Activated naive CD4-positive, alpha-beta T cell treated with anti-CD3 and anti-CD28 coated beads for 36 hours (primary cell): ENCODE measurements at places on chromosomes 1 and 21. TPM values are rescaled to one million over a fixed set of nuclear protein-coding genes. Genes with fewer than 3 reads are reported as not detected.
A peak's percentile ranks its signal among the peaks of the same experiment; 100 is the strongest.

Gene OR10Z1
- not detected for total RNA-seq

Gene C8B
- not detected for total RNA-seq

Gene FHAD1
- 0.45 TPM for total RNA-seq

Gene TMEM82
- not detected for total RNA-seq

Gene PADI2
- total RNA-seq: not detected

Gene SPRR2E
- not detected for total RNA-seq

- H3K4me1 ChIP-seq: peaks cover 24% of the 10 kb centered on the region
- H3K36me3 ChIP-seq: peaks cover 21% of the 10 kb centered on the region
- H3K27ac ChIP-seq: no peak overlapping the region
- DNase-seq: peak; percentile 68
- H3K4me3 ChIP-seq: no peak overlapping the region
Observed at GRCh38 chr1:150233359-150234308, 2.3 kb downstream of the ANP32E start.

- no peak overlapping the region for H3K27ac ChIP-seq
- no peak for DNase-seq
- H3K4me1 ChIP-seq: peaks cover 54% of the 10 kb centered on the region
- no peaks in the 10 kb centered on the region for H3K27me3 ChIP-seq
- peaks cover 28% of the 10 kb centered on the region for H3K36me3 ChIP-seq
Observed at GRCh38 chr1:230210326-230210980, 143.4 kb downstream of the GALNT2 start.

DNA sequence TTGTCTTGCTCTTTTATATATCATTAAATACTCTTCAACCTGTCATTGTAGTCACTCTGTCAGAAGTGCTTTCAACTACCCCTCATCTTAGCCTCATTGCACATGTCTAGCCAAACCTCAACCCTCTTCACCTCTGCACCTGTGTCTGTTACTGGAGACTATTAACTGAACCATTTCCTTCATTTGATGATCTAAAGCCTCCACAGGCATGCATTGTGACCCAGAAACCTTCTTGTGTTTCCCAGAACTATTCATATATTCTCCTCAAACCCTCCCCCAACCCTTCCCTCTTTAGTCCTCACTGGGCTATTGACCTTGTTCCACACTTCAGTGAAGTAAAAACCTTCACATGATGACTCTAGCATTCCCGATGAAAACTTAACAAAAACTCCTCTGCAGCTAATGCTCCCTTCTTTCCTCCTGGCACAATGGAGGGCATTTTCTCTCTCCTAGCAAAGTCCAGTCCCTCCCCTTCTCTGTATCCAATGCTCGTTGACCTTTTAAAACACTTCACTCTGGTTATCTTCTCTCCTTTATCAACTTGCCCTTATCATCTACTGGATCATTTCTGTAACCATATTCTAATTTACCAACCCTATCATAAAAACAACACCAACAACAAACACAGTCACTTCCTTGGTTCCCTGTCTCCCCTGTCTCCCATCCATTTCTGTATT, 86.1 kb downstream of the BACH1 start:
- no peak overlapping the region for H3K27ac ChIP-seq
- H3K4me1 ChIP-seq: no peaks in the 10 kb centered on the region
- H3K4me3 ChIP-seq: no peak overlapping the region
- no peak for DNase-seq

- no peak overlapping the region for H3K27ac ChIP-seq
- DNase-seq: no peak
- no peaks in the 10 kb centered on the region for H3K4me1 ChIP-seq
- H3K27me3 ChIP-seq: no peaks in the 10 kb centered on the region
- H3K4me3 ChIP-seq: no peak overlapping the region
Observed at GRCh38 chr1:201585093-201585483, 46.2 kb downstream of the NAV1 start.

DNA sequence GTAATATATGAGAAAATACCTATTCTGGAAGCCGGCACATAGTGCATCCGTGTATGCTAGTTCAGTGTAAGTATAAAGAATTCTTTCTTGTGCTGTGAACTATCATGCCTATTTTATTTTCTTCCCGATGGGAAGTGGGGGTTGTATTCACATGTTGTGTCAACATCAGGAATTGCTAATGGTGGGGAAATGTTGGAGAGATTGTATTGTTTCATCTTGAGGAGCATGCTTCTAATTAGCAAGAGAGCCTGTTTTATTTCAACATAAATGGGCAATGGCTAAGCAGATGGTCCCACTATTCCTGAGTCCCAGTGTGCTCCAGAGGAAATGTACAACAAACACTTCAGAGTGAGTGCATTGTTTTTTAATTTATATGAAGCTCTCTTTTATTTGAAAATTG, 485.2 kb downstream of the PLPP3 start:
- H3K4me3 ChIP-seq: no peak overlapping the region
- no peak for DNase-seq
- H3K4me1 ChIP-seq: no peaks in the 10 kb centered on the region
- H3K27me3 ChIP-seq: no peaks in the 10 kb centered on the region
- H3K27ac ChIP-seq: no peak overlapping the region

GRCh38 chr1:107572674-107573211, 392.2 kb downstream of the VAV3 start:
- no peaks in the 10 kb centered on the region for H3K27me3 ChIP-seq
- no peak for DNase-seq
- H3K36me3 ChIP-seq: peaks cover 4% of the 10 kb centered on the region
- H3K27ac ChIP-seq: no peak overlapping the region
- H3K4me1 ChIP-seq: no peaks in the 10 kb centered on the region
- no peak overlapping the region for H3K4me3 ChIP-seq

GRCh38 chr1:25217598-25218232, 14.6 kb downstream of the SYF2 start:
- DNase-seq: no peak
- no peaks in the 10 kb centered on the region for H3K27me3 ChIP-seq
- H3K4me1 ChIP-seq: peaks cover 4% of the 10 kb centered on the region
- H3K36me3 ChIP-seq: peaks cover 15% of the 10 kb centered on the region
- H3K4me3 ChIP-seq: no peak overlapping the region
- H3K27ac ChIP-seq: no peak overlapping the region

GRCh38 chr1:99533909-99534637, 111.8 kb upstream of the PALMD start:
- H3K4me3 ChIP-seq: no peak overlapping the region
- H3K36me3 ChIP-seq: no peaks in the 10 kb centered on the region
- H3K4me1 ChIP-seq: no peaks in the 10 kb centered on the region
- no peak overlapping the region for H3K27ac ChIP-seq
- peaks cover 5% of the 10 kb centered on the region for H3K27me3 ChIP-seq

- no peak overlapping the region for H3K4me3 ChIP-seq
- no peak for DNase-seq
- peaks cover 37% of the 10 kb centered on the region for H3K4me1 ChIP-seq
Observed at GRCh38 chr21:35086357-35086756, 37.3 kb upstream of the RUNX1 start.

DNA sequence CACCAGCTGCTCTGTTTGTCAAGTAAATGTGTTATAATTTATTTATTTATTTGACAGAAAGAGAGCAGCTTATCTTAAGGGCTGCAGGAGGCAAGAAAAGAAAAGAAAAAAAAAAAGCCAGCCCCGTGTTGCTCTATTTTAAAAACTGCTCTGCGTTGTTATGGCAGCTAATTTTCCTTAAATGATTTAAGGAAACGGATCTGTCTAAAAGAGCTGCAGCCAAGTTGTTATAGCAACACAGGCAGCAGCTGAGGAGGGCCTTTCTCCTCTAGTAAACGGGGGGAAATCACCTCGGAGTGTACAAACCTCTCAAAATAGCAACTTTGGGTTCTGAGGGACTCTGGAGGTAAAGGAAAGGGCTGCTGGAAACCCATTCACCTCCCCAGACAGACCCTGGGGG, 149.2 kb downstream of the BEND5 start:
- no peak overlapping the region for H3K27ac ChIP-seq
- H3K4me3 ChIP-seq: no peak overlapping the region
- DNase-seq: no peak
- peaks cover 17% of the 10 kb centered on the region for H3K27me3 ChIP-seq
- no peaks in the 10 kb centered on the region for H3K4me1 ChIP-seq

DNA sequence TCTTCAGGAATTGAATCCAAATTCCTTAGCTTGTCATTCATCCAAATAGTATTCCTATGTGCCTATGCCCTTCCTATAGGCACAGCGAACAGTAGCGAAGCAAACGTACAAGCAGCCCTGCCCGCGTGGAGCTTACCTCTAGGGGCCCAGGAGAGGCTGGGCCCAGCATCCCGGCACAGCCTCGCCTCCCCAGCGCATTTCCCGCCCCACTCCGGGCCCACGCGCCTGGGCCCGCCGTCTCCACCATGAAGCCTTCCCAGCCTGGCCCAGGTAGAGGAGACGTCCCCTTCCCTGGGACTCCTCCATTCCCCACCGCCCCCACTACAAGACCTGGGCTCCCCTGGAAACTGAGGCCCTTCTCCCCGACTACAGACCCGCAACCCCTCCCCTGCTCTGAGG, 245 bp upstream of the TMEM269 start:
- no peaks in the 10 kb centered on the region for H3K27me3 ChIP-seq
- H3K4me3 ChIP-seq: no peak overlapping the region
- DNase-seq: no peak
- peaks cover 15% of the 10 kb centered on the region for H3K36me3 ChIP-seq

DNA sequence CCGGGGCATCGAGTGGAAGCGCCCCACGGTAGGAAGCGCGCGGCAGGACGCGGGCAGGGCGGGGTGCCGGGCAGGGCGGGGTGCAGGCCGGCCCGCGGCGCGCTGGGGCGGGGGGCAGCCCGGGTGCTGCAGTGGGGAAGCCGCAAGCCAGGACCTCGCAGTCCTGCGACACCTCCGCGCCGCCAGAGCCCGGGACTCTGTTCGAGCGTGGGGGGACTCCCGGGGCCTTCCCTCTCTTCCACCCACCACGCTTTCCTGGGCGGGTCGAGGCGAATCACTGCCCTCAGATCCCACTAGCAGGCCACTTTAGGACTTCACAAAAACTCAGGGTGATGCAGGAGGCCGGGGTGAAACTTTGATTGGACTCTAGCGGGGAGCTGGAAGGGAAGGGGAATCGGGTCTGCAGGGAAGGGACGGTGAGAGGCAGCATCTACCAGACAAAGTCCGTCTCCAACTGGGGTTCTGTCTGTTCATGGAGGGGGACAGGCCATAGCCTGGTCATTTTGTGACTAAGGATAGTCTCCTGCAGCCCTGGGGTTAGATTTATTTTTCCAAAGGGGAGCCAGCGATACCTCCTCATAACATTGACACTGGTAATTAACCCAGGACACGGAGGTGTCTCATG, 623 bp downstream of the CAPN2 start:
- peak overlapping the region; percentile 41 for H3K27ac ChIP-seq
- peak; percentile 57 for DNase-seq

DNA sequence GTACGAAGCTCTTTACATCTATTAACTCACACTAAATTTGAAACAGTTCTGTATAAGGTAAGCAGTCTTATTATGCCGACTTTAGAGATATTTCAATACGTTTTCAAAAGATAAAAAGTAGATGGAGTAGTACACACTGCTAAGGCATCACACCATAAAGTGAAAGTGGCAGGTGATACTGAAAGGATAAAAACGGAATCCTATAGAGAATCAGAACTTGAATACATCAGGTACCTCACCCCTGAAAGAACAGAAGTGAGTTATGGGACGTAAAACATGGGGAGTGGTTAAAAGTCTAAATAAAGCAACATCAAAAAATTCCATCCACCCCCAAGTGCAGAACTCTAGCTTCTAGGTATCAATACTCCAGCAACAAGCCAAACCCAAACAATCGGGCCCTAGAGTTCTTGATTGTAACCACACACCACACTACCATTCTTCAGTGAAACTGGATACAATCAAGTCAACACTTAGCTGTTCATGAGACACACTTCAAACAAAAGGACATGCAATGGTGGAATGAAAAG, 142.6 kb downstream of the SMYD3 start:
- H3K27ac ChIP-seq: peak overlapping the region; percentile 5
- peaks cover 23% of the 10 kb centered on the region for H3K36me3 ChIP-seq
- peaks cover 17% of the 10 kb centered on the region for H3K4me1 ChIP-seq

DNA sequence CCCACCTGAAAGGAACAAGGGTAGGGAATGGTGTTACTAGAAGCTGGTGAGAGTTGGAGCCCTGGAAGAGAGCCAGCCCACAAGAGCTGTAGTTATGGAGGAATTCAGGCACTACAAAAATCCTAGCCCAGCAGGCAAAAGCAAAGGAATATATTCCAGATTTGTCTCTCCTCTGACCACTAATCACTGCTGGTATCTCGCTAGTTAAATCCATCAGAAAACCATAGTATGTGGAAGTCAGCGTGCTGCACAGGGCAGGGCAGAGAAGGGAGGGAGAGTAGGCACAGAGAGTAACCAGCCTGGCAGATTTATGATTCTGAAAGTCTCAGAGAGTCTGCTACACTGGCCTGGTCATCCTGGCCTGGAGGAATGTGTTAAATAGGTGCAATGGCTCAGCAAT, 88.6 kb downstream of the SELENOF start:
- no peak overlapping the region for H3K27ac ChIP-seq
- no peak overlapping the region for H3K4me3 ChIP-seq
- H3K4me1 ChIP-seq: no peaks in the 10 kb centered on the region
- H3K36me3 ChIP-seq: no peaks in the 10 kb centered on the region
- DNase-seq: no peak

DNA sequence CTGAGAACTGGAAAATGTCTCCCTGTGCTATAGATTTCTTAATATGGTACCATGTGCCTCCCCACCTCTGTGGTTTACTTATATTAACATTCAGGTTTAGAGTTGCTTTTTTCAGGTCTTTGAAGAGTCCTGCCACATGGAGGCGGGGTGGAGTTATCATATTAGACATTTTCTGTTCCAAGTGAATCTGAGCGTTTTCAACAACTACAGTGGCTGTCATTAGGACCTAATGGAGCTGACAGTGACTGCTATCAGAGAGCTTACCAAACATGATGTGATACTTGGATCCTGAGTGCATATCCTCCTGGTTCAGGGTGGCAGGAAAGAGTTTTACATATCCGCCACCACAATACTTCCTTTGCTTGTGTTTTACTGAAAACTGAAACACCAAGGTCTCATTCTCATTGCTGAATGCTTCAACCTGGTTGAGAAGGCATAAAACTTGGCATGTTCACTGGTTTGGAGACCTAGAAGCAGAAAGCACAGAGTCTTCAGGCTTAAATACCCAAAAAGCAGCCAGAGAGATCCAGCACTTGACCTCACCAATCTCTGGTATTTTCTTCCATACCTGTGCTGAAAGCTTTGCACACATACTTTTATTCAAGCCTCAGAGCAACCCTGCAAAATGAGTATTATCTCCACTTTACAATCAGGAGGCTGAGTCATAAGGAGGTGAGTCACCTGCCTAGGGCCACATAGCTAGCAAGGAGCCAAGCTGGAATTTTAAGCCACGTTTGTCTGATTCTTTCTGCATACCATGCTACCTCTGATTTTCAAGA, 47.4 kb upstream of the OSBPL9 start:
- peak overlapping the region; percentile 13 for H3K4me3 ChIP-seq
- no peaks in the 10 kb centered on the region for H3K27me3 ChIP-seq
- peak; percentile 68 for DNase-seq
- H3K36me3 ChIP-seq: no peaks in the 10 kb centered on the region
- H3K27ac ChIP-seq: peak overlapping the region; percentile 91

GRCh38 chr1:210377731-210378333, 49.1 kb downstream of the HHAT start:
- peaks cover 36% of the 10 kb centered on the region for H3K4me1 ChIP-seq
- no peak for DNase-seq
- H3K36me3 ChIP-seq: no peaks in the 10 kb centered on the region
- H3K27ac ChIP-seq: no peak overlapping the region
- H3K27me3 ChIP-seq: no peaks in the 10 kb centered on the region

GRCh38 chr1:79322511-79323027, 316.0 kb upstream of the ADGRL4 start:
- no peaks in the 10 kb centered on the region for H3K27me3 ChIP-seq
- H3K4me3 ChIP-seq: no peak overlapping the region
- H3K36me3 ChIP-seq: no peaks in the 10 kb centered on the region
- no peak overlapping the region for H3K27ac ChIP-seq
